ENCODE measurements at places on chromosomes 13 and 19.

- no peak for DNase-seq
Observed at GRCh38 chr13:101211261-101211660, 205.0 kb downstream of the NALCN start.

GRCh38 chr13:42603571-42603970, 29.6 kb downstream of the TNFSF11 start:
- no peak for DNase-seq

GRCh38 chr19:48560095-48560530, 8.1 kb downstream of the SULT2B1 start:
- no peak for DNase-seq

GRCh38 chr19:19937403-19937802, 36.7 kb downstream of the ZNF93 start:
- no peak for DNase-seq

- peak; percentile 58 for DNase-seq
Observed at GRCh38 chr19:7595466-7596133, at the start of gene CAMSAP3. Gene CAMSAP3 (plus strand): TSS chr19:7595863. CDS start chr19:7596003, 140 bp downstream.

DNA sequence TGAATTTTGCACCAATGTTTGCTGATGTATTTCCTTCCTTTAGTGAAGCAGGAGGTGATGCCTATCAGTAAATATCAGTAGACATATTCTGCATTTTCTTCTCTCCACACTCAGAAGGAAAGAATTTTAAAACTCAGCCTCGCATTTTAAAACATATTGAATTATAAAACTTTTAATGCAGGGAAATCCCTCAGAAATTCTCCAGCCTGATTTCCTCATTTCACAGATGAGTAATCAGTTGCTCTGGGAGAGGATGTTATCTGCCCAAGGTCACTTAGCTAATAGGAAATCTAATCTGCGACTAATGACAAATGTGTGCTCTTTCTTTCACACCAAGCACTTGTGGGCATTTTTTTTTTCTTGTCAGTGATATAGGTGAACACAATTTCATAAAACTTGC, 320.6 kb downstream of the ITGBL1 start:
- no peak for DNase-seq

DNA sequence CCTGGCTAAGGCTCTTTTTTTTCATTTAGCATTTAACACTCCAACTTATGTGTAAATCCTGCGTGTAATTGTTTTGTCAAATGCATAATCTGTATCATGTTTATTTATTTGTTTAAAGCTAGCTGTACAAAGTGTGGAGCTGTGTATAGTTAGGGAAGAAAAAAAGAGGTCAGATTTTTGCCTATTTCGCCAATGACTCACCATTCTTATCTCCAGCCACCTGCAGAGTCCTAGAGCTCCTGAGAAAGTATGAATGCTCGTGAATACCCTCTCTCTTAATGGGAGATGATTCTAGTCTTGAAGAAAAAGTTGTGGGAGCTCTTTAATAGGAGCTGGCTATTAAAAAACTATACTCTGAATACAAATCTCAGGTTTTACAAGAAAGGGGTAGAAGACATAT, 778.8 kb upstream of the SLITRK5 start:
- no peak for DNase-seq

DNA sequence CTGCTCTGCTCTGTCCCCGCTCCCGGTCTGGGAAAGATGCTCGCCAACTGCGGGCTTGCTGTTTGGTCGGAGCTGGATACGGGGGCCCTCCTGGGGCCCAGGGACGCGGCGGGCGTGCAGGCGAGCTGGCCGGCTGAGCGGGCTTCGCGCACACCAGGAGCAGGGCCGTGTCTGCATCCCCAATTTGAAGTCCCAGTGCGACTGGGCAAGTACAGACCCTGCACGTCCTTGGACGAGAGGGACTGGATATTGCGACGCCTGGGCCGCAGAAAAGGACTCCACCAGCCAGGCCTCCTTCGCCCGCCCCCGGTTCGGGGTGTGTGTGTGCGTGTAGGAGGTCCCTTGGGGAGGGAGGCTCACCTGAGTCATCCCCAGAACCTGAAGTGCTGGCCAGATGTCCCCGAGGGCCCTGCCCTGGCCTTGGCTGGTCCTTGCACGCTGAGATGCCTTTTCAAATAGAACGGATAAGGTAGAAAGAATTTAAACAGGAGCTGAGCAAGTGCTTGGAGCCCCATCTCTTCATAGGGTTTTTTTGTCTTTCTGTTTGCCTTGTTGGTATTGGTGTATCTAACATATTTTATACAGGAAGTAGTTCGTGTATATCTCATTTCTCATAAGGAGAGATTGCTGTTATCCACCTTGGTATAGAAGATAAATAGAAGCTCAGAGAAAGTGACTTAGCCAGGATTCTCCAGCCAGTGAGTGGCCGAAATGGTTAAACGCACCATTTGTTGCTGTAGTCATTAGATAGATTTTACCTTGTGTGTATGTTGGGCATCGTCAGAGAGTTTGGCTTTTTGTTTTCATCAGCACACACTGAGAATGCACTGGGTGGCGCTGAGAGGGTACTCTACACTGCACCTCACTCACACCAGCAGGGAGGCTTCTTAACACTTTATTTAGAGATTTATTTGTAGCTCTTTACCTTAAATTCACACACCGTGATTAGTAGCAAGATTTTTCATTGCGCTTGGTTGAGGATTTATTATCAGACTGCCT, 1.1 kb downstream of the NAXD start:
- peak; percentile 45 for DNase-seq

- DNase-seq: no peak
Observed at GRCh38 chr19:55986487-55986886, at the start of gene NLRP5. Gene NLRP5 (plus strand): TSS chr19:55986775.

- DNase-seq: peak; percentile 61
Observed at GRCh38 chr19:49436381-49437017, 4.8 kb downstream of the SLC17A7 start.

- no peak for DNase-seq
Observed at GRCh38 chr13:105847527-105848291, 687.8 kb downstream of the EFNB2 start.

GRCh38 chr13:50531917-50532899, 311.3 kb downstream of the DLEU7 start:
- no peak for DNase-seq

- no peak for DNase-seq
Observed at GRCh38 chr19:50877338-50877737, 4.1 kb downstream of the KLK2 start.

- DNase-seq: no peak
Observed at GRCh38 chr19:19297759-19298158, 22.6 kb downstream of the SUGP1 start.

DNA sequence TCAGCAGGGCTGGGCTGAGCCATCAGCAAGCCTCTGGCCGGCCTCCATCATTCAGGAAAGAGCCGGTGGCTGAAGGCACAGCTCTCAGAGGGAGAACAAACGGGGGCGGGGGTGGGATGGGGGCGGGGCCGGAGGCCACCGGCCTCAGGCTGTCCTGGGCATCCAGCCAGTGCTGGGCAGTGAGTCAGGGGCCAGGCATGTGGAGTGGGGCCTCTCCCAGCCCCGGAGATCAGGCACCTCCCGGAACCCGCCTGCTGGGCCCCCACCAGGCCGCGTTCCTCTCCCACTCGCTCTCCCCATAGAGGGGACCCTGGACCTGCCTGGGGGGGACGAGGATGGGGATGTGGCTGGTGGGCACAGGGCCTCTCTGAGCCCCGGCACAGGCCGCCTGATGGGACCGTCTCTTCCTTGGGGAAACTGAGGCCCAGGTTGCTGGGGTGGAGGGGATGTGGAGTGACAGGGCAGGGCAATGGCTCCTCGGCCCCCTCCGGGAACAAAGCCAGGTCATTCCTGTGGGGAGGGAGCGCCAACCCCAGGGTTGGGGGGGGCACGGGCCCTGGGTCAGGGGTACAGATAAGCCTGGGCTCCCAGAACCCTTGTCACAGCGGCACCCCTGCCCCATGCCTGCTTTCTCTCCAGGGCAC, 12.9 kb downstream of the SPC24 start:
- no peak for DNase-seq

DNA sequence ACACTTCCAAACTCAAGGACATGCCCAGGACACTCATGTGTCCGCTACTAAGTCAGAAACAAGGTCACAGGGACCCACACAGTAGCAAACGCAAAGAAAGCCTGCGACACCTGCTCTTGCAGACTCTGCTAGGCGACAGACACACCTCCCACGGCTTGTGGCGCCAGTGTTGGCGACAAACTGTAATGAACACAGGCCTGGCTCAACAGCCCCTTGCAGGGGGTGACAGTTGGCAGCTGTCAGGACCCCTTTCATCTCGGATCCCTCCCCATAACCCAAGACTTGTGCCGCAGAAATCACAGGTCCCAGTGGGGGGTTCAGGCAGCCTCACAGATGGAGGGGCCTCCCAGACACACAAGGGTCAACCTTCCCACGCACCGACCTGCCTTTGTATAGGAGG, 364 bp downstream of the CKM start:
- no peak for DNase-seq

GRCh38 chr13:109480011-109480955, 306.1 kb downstream of the IRS2 start:
- no peak for DNase-seq

DNA sequence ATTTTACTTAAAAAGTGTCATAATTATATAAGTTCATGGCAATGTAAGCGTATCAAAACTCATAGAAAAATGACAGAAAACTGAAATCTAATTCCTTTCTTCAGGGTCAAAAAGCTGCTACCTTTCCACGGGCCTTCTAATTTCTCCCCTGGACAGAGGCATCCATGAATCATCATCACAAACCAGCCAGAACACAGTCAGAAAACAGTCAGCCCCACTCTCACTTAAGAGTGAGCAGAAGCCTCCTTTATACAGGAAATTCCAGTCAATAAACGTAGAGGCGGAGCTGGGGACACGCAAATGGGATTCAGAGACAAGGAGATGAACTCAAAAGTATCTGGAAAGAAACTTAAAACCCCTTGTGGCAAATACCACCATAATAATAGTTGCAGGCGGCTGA, 54.2 kb upstream of the ABCC4 start:
- DNase-seq: no peak

- DNase-seq: no peak
Observed at GRCh38 chr13:31945202-31945961, 86.2 kb upstream of the FRY start.

- DNase-seq: no peak
Observed at GRCh38 chr13:41751734-41752445, 209.0 kb downstream of the VWA8 start.

DNA sequence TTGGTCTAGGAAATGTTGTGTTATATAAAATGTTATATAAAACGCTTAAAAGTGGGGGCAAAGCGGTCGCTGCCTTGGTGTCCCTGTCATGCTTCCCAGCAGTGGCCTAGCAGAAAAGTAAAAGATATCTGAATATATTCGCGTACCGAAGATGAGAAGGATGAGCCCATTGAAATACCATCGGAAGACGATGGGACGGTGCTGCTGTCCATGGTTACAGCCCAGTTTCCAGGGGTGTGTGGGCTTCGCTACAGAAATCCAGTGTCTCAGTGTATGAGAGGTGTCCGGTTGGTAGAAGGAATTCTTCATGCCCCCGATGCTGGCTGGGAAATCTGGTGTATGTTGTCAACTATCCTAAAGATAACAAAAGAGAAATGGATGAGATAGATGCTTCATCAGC, 110.9 kb upstream of the DIAPH3 start:
- DNase-seq: no peak

DNA sequence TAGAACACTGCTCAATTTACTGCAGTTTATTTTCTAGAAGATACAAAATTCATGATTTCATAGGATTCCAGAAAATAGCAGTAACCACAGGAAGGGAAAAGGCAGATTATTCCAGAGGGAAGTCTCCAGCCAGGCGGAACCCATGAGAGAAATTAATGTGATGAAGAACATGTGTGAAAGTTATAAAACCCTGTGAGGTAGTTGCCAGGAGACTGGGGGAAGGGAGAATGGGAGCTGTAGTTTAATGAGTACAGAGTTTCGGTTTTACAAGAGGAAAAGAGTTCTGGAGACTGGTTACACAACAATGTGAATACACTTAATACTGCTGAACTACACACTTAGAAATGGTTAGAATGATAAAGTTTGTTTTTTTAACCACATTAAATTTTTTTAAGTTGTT, 14.2 kb upstream of the PDX1 start:
- DNase-seq: no peak

GRCh38 chr19:55781112-55781511, 12.2 kb downstream of the RFPL4AL1 start:
- DNase-seq: no peak

GRCh38 chr13:29624997-29625396, 29.5 kb upstream of the SLC7A1 start:
- DNase-seq: no peak

GRCh38 chr13:75251188-75251587, 230.8 kb downstream of the TBC1D4 start:
- DNase-seq: no peak

DNA sequence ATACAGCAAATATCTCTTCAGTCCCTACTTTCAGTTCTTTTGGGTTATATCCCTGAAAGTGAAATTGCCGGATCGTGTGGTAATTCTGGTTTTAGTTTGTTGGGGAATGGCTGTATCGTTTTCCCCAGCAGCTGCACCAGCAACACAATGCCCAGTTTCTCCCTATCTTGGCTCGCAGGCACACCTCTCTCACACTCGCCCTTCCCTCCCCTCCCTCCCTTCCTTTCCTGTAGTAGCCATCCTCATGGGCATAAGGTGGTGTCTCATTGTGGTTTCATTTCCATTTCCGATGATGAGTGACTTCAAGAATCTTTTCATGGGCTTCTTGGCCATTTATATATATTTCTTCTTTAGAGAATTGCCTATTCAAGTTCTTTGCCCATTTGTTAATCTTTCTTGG, 8.6 kb upstream of the GPR18 start:
- DNase-seq: no peak

GRCh38 chr13:75693227-75693626, 57.1 kb downstream of the LMO7 start:
- no peak for DNase-seq

DNA sequence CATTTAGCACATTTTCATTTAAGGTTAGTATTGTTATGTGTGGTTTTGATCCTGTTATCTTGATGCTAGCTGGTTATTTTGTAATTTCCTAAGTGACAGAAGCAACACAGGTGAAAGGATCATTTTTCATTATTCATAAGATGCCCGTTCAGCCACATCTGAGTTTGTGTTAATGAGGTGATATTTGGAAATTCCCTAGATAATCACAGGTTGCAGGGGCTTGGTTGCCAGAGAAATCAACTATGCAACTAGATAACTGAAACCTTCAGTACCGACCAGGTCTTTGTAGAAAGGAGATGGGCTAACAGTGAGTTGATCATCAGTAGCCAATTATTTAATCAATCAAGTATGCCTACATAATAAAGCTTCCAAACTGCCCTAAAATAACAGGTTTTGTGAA, 121.3 kb upstream of the UFM1 start:
- no peak for DNase-seq

Measured in activated naive CD4-positive, alpha-beta T cell treated with anti-CD3 and anti-CD28 coated beads, Interleukin-2, amount 50 U/mL, for 16 hours (primary cell).